Stimulated activated CD4-positive, alpha-beta T cell treated with anti-CD3 and anti-CD28 coated beads, Interleukin-15, amount 100 ng/mL, for 1 hour (primary cell): ENCODE measurements at places on chromosomes 4 and X.

DNA sequence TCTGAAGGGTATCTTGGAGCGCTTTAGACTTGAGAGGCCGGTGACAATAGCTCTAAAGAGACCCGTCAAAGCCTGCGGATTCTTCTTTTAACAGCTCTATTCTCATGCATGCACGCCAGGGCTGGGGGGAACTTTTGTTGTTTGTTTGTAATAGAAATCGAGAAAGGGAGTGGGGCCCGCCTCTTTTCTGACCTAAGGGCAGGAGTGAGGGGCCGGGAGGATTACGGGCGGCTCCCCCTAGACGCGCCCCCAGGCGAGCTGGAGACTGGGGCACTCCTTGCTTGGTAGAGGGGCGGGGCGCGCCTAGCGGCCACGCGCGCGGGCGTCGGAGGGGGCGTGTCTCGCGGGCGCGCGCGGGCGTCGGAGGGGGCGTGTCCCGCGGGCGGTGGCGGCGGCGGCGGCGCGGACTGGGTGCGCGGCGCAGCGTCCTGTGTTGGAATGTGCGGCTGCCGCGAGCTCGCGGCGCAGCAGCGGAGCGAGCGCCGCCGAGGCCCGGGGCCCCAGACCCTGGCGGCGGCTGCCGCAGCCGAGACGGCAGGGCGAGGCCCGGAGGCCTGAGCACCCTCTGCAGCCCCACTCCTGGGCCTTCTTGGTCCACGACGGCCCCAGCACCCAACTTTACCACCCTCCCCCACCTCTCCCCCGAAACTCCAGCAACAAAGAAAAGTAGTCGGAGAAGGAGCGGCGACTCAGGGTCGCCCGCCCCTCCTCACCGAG, at the start of gene REST:
Gene REST, plus strand, starts transcription at position 412 of the 717 bp plus-strand sequence. CDS start 2,739 bp downstream, outside the sequence.
- peak; percentile 80 for DNase-seq

DNA sequence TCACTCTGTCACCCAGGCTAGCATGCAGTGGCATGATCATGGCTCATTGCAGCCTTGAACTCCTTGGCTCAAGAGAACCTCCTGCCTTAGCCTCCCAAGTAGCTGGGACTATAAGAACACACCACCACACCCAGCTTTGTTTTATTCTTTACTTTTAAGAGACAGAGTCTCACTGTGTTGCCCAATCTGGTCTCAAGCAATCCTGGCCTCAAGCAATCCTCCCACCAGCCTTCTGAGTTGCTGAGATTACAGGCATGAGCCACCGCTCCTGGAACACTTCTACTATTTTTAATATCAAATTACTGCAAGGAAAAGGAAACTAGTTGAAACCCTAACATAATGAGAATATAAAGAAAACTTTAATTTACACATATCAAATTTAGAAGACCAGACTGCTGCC, 85.4 kb downstream of the FAM13A start:
- no peak for DNase-seq

- DNase-seq, result no peak
Observed at GRCh38 chr4:71269233-71269632, 69.6 kb upstream of the SLC4A4 start.

DNA sequence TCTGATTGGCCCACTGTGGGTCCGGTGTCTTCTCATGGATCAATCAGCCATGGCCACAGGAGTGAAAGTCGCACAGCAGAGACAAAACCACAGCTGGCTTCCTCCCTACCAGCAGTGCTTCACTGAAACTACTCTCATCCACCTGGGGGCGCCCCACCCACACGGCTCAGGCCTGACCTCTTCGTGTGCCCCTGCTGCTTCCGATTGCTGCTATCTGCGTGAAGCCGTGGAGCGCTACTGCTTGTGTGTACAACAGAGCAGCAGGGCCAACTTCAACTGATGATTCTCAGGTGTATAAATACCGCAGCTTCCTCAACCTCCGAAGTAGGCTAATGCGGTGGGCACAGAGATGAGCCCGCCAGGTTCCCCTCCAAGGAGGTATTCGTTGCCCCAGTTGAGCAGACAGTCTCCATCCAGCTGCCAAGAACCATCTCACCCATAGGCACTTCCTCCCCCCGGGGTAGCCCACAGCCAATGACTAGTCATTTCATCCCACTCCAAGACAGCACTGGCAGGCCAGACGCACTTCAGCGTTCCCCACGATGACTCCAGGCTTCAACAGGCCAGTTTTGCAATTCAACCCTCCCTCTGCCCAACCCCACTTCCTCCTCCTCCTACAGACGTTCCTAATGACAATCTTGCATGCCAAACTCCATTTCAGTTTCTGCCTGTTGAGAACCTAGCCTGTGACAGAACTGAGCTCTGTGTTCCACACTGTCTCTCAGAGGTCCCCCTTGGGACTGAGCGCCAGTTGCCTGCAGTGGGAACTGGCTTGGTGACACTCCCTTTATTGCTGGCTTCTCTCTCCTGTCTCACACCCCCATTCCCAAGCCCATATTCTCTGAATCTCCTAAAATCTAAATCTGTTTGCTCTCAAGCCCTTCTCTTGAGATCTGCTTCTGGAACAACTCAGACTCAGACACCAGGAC, 41.3 kb upstream of the ATP6AP2 start:
- DNase-seq, result peak; percentile 33

DNA sequence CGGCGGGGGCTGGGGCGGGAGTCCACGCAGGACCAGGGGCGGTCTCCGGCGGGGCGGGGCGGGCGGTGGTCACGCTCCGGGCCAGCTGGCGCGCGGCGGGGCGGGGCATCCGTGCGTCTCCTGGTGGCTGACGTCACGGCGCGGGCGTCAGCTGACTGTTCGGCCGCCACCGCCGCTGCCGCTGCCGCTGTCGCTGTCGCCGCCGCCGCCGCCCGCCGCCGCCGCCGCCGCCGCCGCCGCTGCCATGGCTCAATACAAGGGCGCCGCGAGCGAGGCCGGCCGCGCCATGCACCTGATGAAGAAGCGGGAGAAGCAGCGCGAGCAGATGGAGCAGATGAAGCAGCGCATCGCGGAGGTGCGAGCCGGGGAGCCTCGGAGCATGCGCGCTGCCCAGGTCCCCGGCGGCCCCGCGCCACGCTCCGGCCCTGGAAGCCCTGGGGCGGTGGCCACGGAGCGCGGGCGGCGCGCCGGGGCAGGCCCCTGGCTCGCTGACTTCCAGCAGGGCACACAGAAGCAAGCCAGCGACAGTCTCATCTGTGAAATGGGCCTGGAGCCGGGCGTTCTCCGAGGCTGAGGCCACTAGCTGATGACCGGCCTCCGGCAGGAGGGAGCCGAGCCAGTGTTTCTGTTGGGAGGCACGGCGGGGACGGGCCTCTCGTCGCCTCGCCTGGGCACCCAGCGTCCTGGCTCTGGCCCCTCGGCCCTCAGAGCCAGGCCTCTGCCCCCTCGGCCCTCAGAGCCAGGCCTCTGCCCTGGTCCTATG, at the start of gene FAM50A:
Gene FAM50A, plus strand, starts transcription at position 150 of the 763 bp plus-strand sequence. Its CDS starts 95 bp downstream, at position 245.
- peak; percentile 38 for DNase-seq

GRCh38 chrX:39721566-39722279, 376.0 kb downstream of the BCOR start:
- DNase-seq, result no peak

- DNase-seq, result no peak
Observed at GRCh38 chr4:52716364-52717151, 34.7 kb downstream of the ERVMER34-1 start.

DNA sequence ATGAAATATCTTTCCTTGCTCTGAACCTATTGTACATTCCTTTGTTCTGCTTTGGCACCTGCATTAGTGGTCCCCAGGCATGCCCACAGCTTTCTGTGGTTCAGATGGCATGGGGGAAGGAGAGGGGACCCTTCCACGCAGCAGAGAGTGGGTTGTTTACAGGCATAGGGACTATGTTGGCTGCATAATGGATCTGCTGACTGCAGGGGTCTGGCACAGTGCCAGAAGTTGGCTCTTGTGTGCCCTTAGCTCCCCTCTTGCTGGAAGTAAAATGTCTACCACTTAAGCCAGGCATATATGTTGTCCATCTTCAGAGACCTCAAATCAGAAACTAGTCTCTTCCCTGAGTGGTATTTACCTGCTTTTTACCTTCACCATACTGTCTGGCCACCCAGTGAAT, 651.9 kb upstream of the PCDH7 start:
- no peak for DNase-seq

DNA sequence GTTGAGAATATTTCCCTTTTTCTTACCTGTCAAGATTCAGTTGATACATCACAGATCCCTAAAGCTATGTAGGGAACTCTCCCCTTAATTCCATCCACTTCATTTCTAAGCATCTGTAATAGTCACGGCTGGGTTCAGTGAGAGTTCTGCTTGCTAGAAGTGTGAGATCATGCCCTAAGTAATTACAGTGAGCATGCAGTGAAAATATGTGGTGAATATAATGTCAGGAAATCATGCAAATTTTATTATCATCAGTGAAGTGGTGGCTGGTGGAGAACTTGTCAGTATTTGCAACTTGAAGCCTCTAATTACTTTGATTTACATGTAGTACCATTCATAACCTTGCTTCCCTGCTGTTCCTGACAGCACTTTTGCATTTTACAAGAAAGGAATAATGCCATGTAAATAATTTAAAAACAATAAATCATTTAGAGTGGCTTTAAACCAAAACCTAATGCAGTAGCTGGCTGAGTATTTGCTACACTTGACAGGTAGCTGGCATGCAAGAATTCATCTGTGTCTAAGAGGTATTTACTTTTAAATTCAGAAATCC, 28.3 kb upstream of the CFAP299 start:
- DNase-seq, result no peak

DNA sequence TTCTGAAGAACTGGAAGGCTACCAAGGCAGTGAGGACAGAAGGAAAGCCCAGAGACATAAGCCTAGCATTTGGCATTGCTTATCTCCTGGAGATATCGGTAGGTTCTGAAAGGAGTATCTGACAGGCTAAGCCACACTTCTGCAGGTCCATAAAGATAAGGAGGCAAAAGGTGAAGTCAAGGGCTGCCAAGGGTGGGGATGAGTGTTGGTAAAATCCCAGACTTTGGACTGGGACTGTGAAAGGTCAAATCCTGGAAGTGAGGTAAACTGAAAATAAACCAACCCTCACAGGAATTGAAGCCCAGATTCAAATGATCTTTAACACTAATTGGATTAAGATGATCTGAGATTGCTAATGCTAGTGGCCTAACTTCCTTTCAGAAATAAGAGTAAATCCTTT, 27.4 kb downstream of the GK start:
- no peak for DNase-seq

DNA sequence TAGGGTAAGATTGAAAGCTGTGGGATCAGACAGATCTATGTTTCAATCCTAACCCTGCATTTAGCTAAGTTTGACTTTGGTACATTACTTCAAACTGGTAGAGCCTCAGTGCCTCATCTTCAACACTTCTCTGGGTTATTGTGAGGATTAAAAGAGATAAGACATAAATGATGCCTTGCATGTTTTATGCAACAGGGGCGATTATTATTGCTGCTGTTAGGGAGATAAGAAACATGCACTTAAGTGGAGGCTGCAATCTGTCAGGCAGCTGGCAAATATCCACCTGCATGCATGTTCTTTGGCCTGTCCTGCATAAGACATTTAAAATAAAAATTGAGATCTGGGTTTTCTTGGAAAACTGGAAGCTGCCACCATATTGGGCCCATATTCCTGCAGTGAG, 24.6 kb downstream of the UNC5C start:
- no peak for DNase-seq

DNA sequence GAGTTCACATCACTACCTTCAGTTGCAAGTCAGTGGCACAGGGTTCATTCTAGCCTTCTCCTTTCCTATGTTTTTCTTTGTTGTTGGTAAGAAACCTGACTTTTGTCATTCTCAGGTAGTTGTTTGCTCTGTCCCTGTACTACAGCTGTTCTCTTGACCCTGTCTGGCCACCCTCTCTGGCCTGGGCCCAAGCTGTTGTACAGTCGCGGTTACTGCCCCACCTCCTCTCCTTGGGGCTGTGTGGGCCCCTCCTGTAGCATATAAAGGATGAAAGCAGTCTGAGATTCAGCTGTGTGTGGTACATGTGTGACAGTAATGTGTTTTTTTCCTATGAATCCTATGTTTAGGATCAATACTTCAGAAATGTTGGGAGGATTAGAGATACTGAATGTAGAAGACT, 12.5 kb downstream of the MOB1B start:
- DNase-seq, result no peak

- DNase-seq, result no peak
Observed at GRCh38 chr4:47050761-47051725, 19.7 kb downstream of the GABRB1 start.

GRCh38 chrX:38923451-38923969, 122.3 kb downstream of the MID1IP1 start:
- no peak for DNase-seq

- DNase-seq, result no peak
Observed at GRCh38 chr4:121056066-121056465, 16.3 kb downstream of the NDNF start.

DNA sequence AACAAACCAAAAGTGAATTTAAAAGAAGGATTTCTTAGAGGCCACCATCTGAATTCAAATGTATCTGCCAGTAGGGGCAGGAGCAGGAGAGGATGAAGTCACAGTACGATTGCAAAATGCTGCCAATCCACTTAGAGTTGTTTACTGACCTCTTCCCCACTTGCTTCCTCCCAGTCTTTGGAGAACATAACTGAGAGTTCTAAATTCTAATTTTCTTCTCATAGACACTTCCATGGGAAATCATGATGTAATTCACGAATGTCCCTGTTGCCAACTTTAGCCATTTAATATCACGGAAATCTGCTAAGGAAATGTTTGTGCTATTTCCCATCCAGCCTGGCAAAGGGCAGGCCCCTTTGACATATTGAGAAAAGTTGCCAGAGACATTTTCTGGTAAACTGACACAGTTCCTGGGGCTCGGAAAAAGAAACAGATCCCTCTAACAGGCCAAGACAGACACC, 33.6 kb upstream of the NOCT start:
- no peak for DNase-seq

DNA sequence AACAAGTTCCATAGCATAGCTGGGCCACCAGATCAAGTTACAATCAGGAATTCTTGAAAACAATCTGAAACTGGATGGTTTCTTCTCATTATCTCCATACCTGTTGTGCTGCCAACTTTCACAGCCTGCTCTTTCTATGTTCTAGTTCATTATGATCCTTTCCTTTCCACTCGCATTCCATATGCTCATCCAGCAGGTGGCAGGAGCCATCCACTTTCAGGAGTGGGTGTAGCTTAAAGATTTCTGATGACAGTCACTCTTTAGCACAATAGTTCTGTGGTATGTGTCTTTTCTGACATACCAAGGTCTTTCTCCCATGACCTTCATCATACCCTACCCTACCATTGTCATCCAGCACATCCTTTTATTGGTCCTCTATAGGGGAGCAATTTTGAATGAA, 46.4 kb downstream of the PAGE2 start:
- no peak for DNase-seq

DNA sequence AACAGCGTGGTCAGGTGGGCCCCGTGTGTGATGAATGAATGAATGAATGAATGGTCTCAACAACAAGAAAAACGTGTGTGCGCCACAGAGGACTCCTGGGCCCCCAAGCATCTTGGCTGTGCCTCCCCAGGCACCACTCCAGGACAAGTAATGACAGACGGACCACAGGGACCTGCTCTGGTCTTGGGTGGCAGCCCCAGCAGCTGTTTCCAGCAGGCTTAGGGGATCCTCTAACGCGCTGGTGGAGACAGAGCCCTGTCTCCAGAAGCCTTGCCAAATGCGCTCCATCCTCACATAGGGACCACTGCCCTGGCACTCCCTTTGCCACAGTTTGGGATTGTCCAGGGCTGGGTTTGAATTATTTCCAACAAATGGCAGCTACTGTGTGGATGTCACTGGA, 39.1 kb downstream of the PSAPL1 start:
- no peak for DNase-seq

GRCh38 chrX:125205133-125205917, 114.3 kb upstream of the TEX13C start:
- DNase-seq, result no peak
